T-helper 22 cell (primary cell): ENCODE measurements at places on chromosomes 7 and 10.

- no peak for DNase-seq
Observed at GRCh38 chr10:944034-944831, 12.7 kb upstream of the LARP4B start.

GRCh38 chr7:52150952-52151351 lies 834.3 kb upstream of the COBL start:
- no peak for DNase-seq

GRCh38 chr7:8739837-8740236 lies 306.4 kb downstream of the NXPH1 start:
- no peak for DNase-seq

DNA sequence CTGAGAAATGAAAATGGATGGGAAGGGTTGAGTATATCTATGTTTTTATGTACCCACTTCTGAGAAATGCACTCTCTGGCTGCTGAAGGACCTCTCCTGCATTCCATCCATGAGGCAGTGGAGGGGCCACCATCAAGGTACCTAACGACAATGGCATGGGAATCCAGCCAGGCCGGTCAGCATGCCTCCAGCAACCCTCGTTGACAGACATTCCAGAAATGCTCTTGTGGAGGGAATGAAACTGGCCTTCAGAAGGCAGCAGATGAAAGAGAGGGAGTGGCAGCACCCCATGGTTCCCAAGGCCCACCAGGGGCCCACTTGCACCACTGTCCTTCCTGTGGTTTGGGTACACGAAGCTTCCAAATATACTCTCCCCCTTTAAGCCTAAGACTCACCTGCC lies 269.0 kb downstream of the ARHGAP12 start:
- DNase-seq: no peak

DNA sequence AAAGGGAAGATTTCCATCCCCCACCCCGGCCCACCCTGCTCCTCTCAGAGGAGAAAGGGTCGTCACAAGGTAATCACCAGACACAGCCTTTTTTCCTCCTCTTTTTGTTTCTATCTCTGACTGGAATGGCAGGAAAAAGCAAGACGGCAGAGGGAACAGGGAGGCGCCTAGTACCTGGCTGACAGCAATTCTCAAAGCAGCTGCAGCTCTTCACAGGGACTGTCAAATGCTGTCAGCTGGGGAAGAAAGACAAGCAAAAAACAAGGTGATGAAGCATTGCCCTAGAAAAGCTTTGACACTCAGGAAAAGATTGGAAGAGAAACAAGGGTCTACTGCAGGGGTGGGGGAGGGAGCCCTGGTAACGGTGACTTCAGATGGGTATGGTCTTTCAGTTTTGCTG lies 52.7 kb downstream of the GNA12 start:
- no peak for DNase-seq

DNA sequence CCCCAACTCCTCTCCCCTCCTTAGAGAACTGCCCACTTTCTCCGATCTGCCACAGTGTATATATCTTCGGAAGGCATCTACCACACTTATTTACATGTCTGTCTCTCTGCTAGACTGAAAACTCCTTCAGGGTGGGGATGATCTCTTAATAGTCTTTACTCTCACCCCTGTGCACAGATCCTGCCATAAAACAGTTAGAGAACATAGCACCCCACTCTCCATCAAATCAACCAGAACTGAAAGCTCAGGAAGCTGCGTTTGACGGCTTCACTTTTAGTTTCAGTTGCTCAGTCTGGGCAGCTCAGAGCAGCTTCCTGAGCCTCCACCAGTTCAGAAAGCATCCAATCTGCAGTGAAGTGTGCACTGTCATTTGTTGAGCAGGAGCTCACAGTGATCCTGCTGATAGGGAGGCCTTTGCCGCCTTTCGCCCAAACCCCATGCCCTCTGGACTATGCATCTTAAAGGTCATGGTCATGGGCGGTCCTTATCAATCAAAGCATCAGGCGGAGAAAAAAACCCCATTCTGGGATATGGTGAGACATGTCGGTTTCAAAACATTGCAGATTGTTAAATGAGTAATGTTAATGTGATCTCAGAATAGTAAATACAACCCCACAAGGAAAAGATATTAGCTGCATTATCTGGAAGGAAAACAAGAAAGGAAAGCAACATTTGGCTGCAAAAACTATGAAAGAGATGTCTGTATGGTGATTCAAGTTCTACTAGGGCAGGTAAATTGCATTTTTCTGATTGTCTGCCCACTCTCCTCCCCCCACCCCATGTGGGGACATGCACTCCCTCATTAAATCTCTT lies 167.1 kb upstream of the ADO start:
- DNase-seq: peak; percentile 21

GRCh38 chr10:129899276-129900130 lies 64.6 kb downstream of the EBF3 start:
- no peak for DNase-seq

GRCh38 chr10:97898429-97898828 lies 48.8 kb downstream of the GOLGA7B start:
- DNase-seq: no peak

GRCh38 chr10:23702977-23703414 lies 264.1 kb downstream of the OTUD1 start:
- DNase-seq: peak; percentile 2

- no peak for DNase-seq
Observed at GRCh38 chr7:80415522-80415921, 96.3 kb downstream of the GNAT3 start.

- DNase-seq: no peak
Observed at GRCh38 chr7:104929921-104930320, 84.1 kb upstream of the KMT2E start.

- no peak for DNase-seq
Observed at GRCh38 chr10:62826273-62826672, 10.1 kb upstream of the EGR2 start.

GRCh38 chr10:71727105-71727737 lies 7.6 kb upstream of the C10orf105 start:
- DNase-seq: peak; percentile 34

DNA sequence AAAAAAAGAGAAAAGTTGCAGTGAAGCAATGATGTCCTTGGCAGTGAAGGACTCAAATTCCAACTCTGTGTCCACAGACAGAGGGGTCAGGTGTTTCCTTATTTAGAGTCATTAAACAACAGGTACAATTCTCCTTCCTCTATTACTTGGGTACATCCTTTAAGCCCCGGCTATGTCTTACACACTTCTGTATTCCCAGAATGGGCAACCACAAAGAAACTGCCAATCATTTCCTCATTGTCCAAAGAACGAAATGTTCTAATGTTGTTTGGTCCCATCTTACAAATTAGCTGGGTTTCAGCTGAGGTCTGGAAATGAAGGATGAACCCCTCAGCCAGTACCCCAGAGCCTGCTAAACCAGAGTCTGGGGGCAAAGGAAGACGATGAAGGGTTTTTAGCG lies 59.5 kb downstream of the GRB10 start:
- DNase-seq: no peak

DNA sequence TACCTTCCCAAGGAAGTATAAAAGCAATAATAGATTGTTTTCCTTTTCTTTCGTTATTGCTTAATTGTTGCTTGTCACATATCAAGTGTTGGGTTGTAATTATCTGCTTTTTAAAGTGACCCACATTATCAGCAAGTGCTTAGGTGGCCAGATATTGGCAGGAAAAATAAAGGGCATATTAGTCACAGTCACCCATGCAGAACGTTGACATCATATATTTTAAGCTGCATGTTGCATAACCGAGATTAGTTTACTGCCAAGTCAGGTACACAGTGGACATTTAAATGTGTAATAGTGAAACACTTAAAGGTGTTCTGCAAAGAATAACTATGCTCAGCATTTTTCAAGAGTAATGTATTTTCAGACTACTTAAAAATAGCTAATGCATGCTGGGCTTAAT lies 11.4 kb downstream of the NEBL start:
- no peak for DNase-seq

- no peak for DNase-seq
Observed at GRCh38 chr10:27660711-27661110, 84.9 kb downstream of the MKX start.

- DNase-seq: no peak
Observed at GRCh38 chr7:43905956-43906330, 453 bp downstream of the URGCP start.
